Tongue (tissue), 3 donors: ENCODE measurements at places on chromosomes 5 and 9. TPM values are rescaled to one million over a fixed set of nuclear protein-coding genes. Genes with fewer than 3 reads are reported as not detected.
A peak's percentile ranks its signal among the peaks of the same experiment; 100 is the strongest.

GRCh38 chr5:30392897-30393296, 800.6 kb upstream of the CDH6 start:
- DNase-seq: no peak

DNA sequence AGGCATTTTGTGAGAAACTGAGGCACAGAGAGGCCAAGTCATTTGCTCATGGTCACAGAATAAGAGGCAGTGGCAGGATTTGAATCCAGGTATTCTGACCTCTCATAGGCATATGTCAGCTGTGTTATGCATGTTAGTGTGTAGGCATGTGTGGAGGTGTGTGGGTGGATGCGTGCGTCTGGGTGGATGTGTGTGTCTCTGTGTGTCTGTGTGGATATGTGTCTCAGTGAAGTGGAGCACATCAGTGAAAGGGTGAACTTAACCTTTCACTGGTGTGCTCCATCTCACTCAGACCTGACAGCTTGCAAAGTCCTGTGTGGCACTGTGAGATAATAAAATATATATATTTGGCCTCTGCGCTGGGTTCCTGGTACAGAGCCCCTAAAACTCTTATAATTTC, 32.0 kb upstream of the SMU1 start:
- DNase-seq: no peak

The CLPTM1L gene
- total RNA-seq: 85.3 TPM

DNA sequence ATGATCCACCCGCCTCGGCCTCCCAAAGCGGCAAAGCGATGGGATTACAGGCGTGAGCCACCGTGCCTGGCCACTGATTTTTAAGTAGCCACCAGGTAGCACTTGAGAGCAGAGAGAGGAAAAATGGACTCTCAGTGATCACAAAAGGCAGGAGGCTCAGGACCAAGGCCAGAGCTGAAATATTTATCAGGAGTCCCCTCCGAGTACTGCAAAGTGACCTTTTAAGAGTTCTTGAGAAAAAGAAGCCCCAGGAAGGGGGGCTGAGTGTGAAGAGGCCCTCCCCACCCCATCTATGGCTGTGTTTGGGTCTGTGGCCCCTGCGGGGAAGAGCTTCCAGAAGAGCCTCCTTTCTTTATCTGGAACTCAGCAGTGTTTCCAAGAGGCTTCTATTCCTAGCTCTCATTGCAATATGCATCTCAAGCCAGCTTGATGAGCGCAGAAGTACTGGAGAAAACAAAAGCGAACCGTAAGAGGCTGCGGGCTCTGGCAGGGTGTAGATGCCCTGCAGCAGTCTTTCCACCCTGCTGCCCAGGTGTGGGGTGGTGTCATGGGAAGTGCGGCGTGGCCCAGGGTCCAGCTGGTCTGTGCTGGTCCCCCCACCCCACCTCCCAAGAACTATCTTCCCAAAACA, 75.5 kb upstream of the CDK20 start:
- no peak for DNase-seq

DNA sequence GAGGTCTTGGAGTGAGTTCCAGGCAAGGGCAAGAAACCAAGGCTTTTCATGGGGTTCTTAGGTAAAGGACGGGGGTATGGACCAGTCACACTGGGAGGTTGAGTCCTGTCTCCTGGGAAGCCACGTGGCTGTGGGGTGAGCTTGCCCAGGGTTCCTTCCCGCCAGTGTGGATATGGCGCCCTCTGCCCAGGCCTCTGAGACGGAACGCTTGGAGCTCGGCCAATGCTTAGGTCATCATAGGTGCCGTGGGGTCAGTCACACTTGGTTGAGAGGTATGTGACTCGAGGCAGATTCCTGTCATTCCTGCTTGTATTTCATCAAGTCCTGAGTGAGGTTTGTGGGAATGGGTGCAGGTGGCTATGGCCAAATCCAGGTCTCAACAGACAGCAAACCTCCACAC, 46.2 kb downstream of the TENT4A start:
- DNase-seq: no peak

DNA sequence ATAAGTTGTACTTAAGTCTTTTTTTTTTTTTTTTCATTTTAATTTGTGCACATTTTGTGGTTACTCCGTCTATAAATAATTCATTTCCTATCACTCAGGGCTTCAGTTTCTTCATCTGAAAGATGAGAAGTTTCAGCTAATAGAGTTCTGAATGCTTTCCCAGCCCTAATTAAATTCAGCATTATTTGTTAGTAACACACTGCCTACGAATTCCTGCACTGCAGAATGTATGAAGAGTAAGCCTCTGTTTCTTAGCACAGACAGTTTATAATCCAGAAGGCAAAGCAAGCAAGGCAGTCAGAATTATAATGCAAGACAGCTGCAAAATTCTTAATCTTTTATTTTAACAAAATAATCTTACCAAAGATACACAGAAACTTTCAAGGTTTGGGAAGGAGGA, 138.0 kb upstream of the GHR start:
- no peak for DNase-seq

GRCh38 chr5:98936948-98937715, 8.3 kb upstream of the CHD1 start:
- no peak for DNase-seq

GRCh38 chr5:83162601-83163000, 85.3 kb downstream of the XRCC4 start:
- peak; percentile 69 for DNase-seq

- DNase-seq: no peak
Measured at GRCh38 chr9:133944746-133945135, 47.4 kb downstream of the VAV2 start.

- DNase-seq: peak; percentile 59
Measured at GRCh38 chr9:83238871-83239640, 176.1 kb upstream of the RASEF start.

The PCAT7 gene
- total RNA-seq: not detected

DNA sequence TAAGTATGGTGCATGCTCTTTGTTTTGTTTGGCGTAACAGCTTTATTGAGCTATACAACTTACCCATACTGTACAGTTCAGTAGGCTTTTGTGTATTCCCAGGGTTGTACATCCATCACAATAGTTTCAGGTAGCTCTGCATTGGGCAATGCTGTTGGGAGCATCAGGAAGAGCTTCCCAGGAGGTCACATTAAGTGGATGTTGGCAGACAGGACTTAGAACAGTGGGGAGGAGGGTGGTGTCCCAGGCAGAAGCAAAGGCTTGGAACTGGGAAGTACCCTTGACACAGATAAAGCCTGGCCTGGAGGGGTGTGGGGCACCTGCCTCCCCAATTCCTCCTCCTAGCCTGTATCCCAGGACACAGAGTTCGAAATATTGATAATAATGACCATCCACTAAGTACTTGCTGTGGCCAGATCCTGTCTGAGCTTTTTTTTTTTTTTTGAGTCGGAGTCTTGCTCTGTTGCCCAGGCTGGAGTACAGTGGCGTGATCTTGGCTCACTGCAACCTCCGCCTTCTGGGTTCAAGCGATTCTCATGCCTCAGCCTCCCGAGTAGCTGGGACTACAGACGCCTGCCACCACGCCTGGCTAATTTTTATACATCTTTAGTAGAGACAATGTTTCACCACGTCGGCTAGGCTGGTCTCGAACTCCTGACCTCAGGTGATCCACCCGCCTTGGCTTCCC, 1.3 kb downstream of the BBLN start:
- DNase-seq: no peak

DNA sequence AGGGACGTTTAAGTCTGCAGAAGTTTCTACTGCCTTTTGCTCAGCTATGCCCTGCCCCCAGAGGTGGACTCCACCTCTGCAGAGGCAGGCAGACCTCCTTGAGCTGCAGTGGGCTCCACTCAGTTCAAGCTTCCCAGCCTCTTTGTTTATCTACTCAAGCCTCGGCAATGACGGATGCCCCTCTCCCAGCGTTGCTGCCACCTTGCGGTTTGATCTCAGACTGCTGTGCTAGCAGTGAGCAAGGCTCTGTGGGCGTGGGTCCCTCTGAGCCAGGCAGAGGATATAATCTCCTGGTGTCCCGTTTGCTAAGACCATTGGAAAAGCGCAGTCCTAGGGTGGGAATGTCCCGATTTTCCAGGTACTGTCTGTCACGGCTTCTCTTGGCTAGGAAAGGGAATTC, 2188.5 kb upstream of the WWC1 start:
- DNase-seq: no peak

DNA sequence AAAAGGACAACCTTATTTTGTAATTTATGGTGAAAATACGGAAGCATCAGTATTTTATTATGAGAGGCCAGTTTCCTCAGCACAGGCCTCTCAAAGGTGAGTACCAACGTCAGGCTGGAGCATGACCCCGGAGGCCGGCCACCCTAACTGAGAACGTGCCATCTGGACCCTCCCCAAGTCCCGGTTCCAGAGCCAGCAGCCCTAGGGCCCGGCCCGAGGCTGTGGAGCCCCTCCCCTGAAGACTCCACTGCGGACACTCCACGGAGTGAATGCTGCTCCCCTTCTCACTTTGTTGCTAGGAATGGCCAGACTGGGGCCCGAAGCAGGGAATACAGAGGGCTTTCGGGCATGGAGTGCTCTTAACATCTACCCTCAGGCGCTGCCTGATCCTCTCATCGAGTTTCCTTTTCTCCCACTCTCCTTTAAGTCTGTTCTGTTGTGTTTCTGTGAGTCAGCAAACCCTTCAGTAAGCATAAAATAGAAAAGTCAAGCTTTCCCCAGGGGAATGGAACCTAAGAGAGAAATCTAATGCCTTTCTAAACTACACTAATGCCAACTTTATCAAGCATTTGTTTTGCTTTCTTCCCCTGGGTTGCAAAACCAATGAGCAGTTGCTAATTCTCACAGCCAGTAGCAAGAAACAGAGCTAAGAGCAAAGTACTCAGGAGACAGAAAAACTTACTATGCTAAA, 4.5 kb downstream of the BRD9 start:
- no peak for DNase-seq

- DNase-seq: peak; percentile 46
Measured at GRCh38 chr9:114908104-114908622, 22.2 kb downstream of the TNFSF8 start.

The GOLM1 gene
- 44.2 TPM for total RNA-seq
